ENCODE measurements at places on chromosomes 3 and 15.

DNA sequence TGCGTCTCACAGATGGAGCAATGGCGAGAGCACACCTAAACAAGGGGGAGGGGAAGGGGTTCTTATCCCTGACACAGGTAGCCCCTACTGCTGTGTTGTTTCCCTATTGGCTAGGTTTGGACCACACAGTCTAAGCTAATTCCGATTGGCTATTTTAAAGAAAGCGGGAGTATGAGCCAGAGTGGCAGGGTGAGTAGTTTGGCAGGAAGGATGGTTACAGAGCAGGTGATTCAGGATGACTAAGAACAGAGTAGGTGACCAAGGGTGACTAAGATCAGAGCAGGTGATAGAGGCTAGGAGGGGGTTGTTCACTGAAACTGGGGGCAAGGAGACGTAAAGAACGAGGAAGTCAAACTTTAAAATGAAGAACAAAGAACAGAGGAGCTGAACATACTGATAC lies 511.8 kb downstream of the EDEM1 start:
- DNase-seq = no peak

DNA sequence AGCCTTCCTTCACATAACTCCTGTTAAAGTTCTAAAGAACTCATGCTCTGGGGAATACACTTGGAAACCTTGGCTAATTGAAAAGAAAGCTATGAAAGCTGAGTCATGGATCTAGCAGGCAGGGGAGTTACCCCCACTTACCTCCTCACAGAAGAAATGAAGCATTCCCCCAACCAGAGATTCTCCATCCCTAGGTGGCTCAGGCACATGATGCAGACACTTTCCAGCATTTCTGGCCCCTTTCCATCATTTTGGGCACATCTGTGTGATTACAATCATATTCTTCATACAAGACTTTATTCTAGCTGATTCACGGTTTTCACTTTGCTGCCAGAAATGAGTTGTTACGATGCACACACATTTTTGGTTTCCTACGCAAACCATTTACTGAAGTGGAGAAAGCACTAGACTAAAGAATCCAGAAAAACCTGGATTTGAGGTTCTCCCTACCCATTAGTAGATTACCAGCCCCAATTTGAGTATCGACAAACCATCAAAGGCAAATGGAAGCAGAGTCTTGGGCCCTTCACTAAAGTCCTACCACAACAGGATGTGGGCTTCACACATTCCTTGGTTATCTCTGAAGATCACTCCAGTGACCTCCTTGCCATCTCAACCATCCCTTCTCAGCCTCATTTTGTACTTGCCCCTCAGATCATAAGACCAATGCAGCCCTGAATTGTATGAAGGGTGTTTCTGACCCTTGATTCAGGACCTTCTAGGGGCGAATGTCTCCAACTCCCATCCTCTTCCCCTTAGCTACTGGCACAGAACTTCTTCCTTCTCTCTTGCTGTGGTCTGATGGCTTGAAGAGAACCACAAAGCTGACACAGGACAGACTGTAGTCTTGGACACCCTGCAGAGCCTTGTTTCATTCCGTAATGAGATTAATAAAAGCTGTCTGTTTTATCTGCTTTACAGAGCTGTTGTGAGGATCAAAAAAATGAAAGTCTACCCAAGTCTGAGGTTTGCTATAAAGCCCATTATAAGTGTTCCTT lies 42.5 kb upstream of the SNRK start:
- peak; percentile 39 for DNase-seq

GRCh38 chr15:72859017-72859756 lies 75.6 kb upstream of the ADPGK start:
- no peak for DNase-seq

DNA sequence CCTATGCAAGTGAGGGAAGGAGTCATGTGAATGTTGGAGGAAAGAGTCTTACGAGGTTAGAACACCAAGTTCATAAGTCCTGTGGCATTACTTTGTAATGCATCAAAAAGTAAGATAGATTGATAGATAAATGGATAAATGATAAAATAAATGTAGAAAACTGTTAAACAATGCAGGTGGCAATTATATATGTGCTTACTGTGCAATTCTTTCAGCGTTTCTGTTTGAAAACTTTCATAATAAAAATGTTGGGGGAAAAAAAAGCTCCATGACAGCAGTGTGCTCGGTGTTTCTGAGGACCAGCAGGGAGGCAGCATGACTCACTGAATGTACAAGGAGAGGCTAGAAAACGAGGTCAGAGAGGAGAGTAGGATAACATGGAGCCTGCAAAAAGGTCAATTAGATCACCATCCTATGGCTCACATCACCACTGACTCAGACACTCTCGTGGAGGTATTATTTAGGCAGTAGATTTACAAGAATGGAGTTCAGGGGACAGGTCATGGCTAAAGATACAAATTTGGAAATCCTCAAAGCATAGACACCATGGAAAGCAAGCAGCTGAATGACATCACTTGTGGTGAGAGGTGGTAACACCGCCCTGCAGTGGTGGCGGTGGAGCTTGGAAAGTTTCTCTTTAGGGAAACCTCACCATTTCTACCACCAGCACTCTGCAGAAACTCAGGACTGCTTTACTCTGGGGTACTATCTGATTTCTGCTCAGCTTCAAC lies 219.8 kb downstream of the CTNNB1 start:
- peak; percentile 43 for DNase-seq

- no peak for DNase-seq
Observed at GRCh38 chr3:195070336-195070735, 200.6 kb downstream of the XXYLT1 start.

DNA sequence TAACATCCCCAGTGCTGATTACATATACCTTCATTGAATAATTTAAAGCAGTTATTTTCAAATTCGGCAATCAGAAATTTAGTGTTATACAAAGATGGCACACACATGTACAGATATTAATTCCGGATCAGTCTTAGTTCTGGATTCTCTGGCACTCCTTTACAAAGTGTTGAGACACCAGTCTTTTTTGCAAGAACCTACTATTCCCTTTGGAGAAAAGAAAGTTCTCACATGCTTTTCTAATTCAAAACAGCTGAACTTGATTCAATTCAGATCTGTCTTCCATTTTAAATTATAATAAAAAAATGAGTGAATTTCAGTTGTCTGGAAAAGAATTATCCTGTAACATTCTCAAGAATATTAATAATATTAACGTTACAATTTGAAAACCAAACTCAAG lies 20.4 kb downstream of the CCDC191 start:
- DNase-seq = no peak

DNA sequence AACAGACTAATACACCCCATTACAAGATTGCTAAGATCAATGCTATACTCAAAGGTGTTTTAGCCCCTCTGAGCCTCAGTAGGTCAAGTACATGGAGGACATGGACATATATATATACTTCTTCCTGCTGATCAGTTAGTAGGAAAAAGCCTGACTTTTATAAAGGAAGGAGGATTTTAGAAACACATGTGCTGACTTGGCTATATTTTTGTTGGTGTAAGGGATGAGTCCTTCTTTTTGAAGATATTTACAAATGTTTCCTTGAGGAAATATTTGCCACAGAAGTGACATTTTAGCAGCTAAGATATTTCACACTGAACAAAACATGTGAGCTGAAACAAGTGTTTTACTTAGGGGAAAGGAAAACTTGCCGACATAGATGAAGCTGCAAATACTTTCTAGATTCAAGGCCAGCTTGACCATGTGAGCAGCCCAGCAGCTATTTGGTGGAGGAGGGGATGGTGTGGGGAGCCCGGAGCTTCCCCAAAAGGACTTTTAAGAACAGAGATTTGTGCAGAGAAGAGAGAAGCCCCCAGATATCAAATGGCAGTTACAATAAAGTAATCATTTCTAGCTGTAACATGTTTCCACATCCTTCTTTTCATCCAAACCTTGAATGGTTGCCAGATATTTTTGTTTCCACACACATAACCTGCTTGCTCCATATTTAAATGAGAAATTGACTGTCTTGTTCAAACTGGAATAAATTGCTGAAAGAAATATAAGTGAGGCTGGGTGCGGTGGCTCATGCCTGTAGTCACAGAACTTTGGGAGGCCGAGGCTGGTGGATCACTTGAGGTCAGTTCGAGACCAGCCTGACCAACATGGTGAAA lies 111.7 kb upstream of the NR2F2 start:
- no peak for DNase-seq

DNA sequence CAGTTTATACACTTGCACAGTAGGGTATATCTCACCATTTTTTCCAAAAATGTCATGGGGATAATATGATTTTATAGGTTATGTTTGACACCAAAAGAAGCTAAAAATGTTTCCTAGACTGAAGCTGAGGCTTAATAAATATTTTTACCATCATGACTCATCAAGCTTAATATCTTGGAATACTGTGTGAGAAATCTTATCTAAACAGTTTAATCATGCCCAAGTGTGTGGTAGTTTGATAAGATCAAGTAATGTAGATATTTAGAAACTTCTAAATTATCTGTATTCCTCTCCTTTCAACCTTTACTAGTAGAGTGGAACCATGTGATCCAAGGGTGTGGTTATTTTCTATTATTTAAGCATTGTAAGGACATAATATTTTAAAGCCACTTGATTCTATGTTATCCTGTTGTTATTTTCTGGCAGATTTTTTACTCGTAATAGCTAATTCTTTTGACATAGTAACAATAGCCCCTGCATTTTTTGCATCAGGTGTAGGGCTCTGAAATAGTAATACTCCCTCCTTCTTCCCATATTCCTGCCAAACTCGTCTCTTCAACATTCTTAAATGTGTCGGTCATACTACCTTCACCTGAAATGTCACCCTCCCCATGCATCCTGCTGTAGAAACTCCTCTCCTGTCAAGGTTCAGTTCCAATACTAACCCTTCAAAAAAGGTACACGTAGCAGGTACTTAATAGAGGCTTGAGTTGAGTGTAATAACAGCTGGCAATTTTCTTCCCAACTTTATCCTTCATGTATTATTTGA lies 729.6 kb downstream of the NLGN1 start:
- DNase-seq = no peak

- DNase-seq = no peak
Observed at GRCh38 chr3:138936741-138937689, 9.9 kb downstream of the FOXL2 start.

DNA sequence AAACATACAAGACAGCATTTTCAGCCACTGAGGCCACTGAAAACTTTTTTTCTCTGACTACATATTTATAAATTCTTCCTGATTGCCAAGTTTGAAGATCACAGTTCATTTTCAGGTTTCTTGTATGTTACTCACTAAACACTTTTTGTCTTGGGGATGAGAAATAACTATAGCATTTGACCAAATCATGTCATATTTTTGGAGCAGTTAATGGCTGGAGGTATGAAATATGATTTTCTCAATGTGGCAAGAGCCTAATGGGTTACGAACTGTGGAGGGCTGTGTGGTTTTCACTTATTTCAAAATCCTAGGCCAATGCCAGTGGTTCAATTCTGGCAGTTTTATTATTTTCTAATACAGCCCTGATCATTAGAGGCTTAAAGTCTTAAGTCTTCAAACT lies 64.4 kb downstream of the USP13 start:
- DNase-seq = no peak

GRCh38 chr3:49461443-49462171 lies 8.5 kb upstream of the DAG1 start:
- peak; percentile 23 for DNase-seq

DNA sequence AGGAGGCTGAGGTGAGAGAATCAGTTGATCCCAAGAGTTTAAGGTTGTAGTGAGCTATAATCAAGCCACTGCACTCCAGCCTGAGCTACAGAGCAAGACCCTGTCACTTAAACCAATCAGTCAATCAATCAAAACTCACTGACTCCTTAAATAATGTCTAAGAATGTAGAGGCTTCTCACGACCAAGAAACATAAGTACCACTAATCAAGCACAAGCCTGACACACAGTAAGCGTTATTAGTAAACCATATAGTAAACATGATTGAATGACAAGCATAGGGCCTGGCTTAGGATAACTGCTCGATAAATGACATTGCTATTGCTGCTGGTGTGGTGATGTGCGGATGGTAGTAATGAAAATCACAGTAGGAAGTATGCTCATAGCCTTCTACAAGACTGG lies 29.4 kb downstream of the C3orf85 start:
- no peak for DNase-seq

DNA sequence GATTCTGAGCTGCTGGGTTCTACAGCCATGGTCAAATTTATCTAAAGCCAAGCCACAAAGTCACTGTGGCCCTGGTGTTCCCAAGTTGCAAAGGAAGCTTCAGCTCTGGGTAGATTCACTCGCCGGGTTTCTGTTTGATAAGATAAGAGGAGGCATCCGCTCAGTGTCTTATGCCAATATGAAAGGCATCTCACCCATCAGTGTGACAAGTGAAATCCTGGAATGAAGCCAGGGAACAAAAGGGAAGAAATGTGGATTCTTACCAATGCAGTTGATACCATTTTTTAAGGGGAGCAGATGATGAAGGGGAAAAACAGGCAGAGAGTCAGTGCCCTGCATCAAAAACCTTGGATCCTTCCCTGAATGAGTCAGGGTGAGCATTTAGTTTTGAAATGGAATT lies 2.8 kb upstream of the CPNE4 start:
- no peak for DNase-seq

DNA sequence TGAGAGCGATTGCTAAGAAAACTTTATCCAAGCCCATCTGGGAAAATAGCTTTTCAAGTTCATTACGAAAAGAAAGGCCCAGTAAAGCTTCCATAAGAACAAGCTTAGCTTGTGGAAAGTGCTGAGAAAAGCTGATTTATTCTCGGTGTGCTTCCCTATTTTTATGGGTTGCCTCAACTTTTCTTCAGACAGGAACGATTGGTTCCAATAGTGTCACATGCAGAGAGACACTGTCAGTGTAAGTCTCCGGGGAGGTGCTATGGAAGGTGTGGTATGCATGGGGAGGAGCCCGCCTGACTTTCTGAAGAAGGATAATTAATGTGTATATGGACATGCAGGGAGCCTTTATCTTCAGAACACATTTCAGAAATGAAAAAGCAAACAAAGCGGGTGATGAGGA lies 177.2 kb downstream of the SSR3 start:
- DNase-seq = no peak

GRCh38 chr15:25883463-25884259 lies 20.5 kb upstream of the ATP10A start:
- DNase-seq = peak; percentile 98

GRCh38 chr3:31671976-31672375 lies 139.3 kb downstream of the STT3B start:
- DNase-seq = no peak

- DNase-seq = no peak
Observed at GRCh38 chr15:77548589-77549557, 83.8 kb downstream of the LINGO1 start.

GRCh38 chr3:150292891-150293290 lies 115.2 kb upstream of the TSC22D2 start:
- DNase-seq = peak; percentile 98

DNA sequence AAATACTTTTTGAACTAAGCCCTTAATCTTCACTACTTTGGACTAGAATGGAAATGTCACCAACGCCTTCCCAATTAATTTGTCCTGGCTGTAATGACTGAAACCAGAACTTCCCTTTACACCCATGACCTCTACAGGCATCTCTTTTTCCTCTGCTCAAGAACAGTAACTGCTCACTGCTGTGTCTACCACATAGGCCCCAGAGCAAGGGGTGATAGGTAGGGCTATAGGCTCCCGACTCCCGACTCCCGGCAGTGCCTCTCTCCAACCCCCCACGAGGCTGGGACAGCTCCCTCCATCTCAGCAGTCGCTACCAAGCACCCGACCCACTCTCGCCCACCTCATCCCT lies 384 bp upstream of the LEKR1 start:
- no peak for DNase-seq

- no peak for DNase-seq
Observed at GRCh38 chr3:187000711-187001151, 70.4 kb downstream of the ST6GAL1 start.

- no peak for DNase-seq
Observed at GRCh38 chr15:26098801-26099200, 235.7 kb upstream of the ATP10A start.
